ENCODE measurements at places on chromosomes 12 and 14.
A peak's percentile ranks its signal among the peaks of the same experiment; 100 is the strongest.

DNA sequence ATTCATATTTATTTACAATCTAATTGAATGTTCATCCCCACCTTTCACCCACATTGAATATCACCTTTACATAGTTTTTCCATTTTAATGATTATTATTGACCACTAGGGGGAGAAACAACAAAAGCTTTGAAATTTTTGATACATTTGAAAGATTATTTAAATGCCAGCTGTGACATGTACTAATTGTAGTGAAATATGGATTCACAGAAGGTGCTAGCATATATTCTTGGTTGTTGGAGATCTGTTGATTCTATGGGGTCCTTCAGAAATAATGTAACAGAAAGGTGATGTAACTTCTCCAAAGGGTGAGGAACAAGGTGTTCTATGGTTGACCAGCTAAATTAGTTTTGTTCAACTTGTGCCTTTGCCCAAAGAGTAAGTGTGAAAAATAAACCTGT, 22.4 kb upstream of the GPR33 start:
- DNase-seq = peak; percentile 16

DNA sequence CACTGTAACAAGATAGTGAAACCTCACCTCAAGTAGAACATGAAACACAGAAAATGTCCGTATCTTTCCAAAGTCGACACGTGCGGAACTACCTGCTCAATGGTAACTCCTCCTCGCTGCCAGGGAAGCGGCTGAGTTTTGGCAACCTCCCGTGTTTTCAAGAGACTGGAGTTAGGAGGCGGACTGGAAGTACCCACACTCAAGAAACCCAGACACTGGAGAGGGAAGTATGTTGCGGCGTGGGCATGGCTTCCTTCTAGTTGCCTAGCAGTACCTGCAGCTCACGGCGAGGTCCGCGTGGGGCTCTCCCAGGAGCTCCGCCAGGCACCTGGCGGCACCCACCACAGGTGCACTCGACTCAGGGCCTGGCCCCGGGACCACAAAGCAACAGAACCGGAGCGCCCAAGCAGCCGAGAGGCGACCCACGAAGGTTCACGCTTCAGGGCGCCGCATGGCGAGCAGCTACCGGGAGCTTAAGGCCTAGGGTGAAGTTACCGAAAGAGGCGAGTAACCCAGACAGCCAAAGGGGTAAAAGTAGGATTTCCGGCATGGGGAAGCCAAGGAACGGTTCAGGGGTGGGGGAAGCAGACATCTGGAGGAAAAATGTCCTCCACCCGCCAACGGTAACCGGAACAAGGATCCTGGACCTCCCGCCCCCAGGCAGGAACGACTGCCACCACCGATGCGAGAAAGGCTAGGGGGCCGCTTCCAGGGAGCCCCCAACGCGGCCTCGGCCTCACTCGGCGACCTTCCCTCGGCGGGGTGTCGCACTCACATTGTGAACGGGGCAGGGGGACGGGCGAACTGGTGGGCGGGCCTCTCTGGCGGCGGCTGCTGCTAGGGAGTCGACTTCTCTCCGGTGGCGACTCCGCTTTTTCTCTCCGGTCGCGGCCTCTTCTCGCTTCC, 608 bp downstream of the PTGES3 start:
- peak; percentile 73 for DNase-seq

DNA sequence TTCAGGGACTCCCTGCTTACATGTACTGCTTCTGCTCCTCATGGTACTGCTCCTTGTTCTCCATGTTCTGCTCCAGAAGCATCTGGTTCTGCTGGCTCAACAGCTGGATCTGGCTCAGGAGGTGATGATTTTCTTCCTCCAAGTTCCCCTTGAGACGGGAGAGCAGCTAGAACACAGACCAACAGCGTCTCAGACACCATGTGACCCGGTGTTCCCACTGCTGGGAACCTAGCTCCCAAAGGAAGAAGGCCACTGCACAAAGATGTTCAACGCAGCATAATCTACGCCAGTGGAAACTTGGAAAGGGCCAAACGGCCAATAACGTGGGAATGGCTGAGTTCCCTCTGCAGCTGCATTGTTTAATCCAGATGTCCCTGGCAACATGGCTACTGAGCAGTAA, 49.6 kb upstream of the GPR68 start:
- no peak for DNase-seq

DNA sequence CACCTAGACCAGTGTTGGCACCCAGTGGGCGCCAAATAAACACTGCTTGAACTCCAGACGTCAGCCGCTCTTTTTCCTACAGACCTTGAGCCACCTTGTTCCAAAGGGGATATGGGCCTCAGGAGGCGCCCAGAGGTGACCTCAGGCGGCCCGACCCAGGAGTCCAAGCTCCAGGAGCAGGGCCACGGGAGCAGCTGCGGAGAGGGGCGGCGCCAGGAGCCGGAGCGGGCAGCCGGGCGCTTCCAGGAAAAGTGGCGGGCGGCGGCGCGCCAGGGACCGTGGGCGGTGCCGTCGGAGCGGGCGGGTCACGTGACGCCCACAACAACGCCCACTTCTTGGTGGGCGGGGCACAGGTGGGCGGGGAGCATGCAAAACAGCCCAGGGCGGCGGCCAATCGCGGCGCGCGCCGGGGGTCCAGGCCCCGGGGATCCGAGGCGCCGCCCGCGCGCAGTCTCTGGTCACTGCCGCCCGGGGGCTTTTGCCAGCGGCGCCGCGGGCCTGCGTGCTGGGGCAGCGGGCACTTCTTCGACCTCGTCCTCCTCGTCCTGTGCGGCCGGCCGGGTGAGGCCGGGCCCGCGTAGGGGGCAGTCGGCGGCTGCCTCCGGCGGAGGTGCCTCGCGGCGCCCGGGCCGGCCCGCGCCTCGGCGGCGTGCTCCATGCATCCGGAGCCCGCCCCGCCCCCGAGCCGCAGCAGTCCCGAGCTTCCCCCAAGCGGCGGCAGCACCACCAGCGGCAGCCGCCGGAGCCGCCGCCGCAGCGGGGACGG, at the start of gene ORAI1:
TSS of gene ORAI1 (plus strand) at position 444 of the 766 bp plus-strand sequence.
- peak; percentile 93 for DNase-seq

GRCh38 chr14:99430491-99430890, 50.2 kb downstream of the SETD3 start:
- DNase-seq = peak; percentile 13

GRCh38 chr14:66330916-66331315, 155.3 kb upstream of the CCDC196 start:
- no peak for DNase-seq

DNA sequence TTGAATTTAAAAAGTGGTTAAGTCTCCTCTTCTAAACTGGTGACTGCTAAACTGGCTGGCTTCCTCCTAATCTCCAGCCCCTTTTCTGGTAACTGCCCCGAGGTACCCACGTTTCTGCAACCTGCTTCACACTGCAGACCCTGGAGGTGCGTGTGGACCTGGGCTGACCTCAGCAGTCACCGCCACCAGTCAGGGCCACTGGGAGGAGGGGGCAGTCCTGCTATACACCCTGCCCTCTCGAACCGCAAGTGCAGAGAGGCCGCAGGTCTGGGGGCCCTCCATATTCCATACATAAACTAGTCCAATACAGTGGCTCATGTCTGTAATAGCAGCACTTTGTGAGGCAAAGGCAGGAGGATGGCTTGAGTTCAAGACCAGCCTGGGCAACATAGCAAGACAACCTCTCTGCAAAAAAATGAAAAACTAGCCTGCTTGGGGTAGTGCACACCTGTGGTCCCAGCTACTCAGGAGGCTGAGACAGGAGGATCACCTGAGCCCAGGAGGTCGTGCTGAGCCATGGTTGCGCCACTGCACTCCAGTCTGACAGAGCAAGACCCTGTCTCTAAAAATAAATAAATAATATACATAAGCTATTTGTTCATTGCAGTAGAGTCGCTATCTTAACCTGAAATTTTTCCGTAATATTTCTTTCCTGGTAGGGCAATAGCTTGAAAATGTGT, 25.6 kb downstream of the VPS37B start:
- DNase-seq = no peak

DNA sequence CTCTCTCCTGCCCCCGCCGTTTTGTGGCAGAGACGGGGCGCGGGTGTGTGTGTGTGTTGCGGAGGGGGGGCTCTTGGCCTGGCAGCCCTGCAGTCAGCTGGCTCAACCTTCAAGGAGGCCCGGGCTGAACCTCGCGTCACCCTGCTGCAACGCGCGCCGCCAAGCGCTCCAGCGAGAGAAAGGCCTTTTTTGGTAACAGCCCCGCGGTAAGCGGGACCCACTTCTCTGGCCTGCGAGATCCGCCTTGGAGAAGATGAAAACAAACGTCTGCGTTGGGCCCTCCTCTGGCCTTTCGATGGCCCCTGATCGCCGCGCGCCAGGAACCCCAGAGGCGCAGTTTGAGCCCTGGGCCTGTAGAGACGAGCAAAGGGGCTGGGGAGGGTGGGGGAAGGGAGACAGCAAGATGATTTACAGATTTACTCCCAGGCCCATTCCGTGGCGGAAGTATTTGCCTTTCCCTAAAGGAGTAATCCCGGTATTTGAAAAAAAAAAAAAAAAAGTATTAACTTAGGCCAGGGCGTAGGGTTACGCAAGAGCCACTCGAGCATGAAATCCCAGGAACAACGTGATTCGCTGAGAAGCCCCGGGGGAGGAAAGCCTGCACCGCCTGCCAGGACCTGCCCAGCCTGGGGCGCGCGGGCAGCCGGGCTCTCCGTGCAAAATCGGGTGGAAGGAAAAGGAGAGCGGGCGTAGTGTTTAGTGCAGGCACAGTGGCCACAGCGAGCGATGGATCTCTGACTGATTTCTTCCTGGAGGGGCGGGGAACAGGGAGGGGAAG, 4.5 kb upstream of the IRF2BPL start:
- peak; percentile 89 for DNase-seq

- DNase-seq = no peak
Measured at GRCh38 chr12:91328451-91328850, 145.8 kb upstream of the DCN start.

DNA sequence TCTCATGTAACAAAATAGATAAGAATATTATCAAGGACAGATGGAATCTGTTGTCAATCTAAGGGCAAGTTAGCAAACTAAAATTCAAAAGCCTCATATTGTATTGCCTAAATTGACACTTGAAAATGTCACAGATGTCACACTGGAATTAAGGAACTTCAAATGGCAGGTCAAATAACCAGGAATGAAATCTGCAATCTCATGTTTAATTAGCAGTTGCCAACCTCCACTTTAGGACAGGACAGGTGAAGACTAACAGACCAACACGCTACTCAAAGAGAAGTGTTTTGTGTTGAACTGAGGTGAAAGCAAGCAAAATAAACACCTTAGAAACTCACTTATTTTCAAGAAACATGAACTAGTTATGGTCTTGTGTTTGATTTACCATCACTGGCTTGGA, 11.1 kb downstream of the KIF21A start:
- no peak for DNase-seq

DNA sequence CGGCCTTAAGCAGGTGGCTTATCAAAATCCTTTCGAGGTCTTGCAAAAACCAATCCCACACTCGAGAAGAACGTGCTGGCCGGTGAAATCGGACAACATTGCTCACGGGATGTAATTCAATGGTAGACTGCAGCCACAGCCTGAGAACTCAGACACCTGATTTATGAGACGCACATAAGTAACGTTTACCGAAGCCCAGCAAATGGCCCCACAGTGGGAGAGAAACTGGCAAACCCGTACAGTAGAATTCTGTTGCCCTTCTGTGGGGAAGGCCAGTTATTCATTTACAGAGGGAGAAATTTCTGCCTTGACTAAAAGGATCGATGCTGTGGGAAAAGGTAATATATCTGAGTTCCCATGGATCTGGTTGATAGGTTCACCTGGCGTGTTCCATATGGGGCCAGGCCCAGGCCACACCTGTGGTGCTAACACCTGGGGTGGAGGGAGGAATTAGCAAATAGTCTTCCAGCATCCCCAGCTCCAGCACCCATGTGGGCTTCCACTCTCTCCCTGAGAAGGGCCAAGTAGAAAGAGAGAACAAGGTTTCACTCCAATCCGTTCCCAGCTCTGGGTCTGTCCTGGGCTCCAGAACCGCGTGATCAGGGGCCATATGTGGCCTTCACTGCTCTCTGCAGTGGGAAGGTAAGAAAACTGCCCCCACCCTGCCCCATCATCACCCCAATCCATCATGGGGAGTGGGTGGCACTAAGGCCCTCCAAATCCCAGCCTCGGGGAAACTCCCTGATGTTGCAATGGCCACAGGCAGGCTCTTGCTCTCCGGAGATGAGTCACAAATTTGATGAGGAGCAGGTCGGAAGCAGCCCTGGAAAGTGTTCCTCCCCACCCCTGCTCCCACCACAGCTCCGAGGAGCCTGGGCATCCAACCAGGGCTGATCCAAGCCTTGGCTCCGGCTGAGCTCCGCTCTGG, 12.7 kb downstream of the BDKRB1 start:
- no peak for DNase-seq

DNA sequence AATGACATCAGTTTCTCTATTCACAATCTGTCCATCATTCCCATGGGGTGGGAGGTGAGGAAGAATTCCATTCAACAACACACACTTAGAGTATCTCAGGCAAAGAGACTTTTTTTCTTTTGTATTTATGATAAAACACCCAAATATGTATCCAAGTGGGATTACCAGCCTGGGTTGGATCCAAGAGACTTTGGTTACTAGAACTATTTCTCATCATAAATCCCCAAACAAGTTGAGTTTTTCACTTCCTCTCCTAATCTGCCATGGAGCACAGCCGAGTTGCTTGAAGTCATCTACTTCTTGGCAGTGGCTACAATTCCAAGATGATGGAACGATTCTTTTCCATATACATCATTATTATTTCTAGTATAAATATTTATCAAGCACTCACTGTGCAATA, 209.2 kb upstream of the HMGA2 start:
- no peak for DNase-seq

DNA sequence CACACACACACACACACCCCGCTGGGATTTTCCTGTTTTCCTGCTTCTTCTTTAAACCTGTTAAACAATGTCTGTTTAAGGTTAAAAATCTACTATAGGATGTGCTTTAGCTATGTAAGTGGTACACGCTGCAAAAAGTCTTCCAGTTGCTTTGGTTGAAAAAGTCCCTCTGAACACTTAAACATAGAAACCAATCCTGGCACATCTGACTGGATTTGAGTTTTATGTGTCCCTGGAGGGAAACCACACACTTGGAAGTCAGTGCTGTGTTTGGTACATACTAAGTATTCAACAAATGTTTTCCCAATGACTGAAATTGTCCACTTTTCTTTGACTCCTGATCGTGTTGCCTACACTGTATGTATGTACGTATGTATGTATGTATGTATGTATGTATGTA, 22.0 kb downstream of the CFL2 start:
- DNase-seq = no peak

DNA sequence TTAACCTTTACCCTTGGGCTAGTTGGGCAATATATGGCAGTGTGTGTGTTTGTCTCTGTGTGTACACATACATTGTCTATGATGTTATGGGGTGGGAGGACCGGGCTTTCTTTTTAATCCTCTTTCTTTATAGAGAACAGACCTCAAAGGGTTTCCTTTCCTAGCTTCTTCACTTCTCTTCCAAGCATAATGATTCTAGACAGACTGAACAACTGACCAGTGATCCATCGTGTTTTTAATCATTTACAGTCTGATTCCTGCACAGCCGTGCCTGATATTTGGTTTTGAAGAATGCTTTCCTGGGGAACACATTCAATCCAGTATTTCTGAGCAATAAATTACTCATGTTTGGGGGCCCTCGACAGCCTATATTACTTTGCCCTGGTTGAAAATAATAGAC, 481.1 kb upstream of the DCN start:
- DNase-seq = no peak
